Hair follicle dermal papilla cell (primary cell): ENCODE measurements at places on chromosomes 13 and 19. TPM values are rescaled to one million over a fixed set of nuclear protein-coding genes. Genes with fewer than 3 reads are reported as not detected.

DMWD gene
- 67.4 and 90.9 TPM in 2 replicates for total RNA-seq

ZNF208 gene
- total RNA-seq: 1.9 and 5.2 TPM in 2 replicates

NKG7 gene
- not detected in 2 replicates for total RNA-seq

ZNF556 gene
- 0.12 TPM in 1 of 2 replicates, not detected in the other for total RNA-seq

TRIP10 gene
- 41.7 and 44.4 TPM in 2 replicates for total RNA-seq

CGB2 gene
- not detected in 2 replicates for total RNA-seq

PSG7 gene
- 0.16 TPM in 1 of 2 replicates, not detected in the other for total RNA-seq

COX7A1 gene
- total RNA-seq: 13.3 and 14.1 TPM in 2 replicates

SLC25A41 gene
- total RNA-seq: 0.12 and 0.16 TPM in 2 replicates

MEDAG gene
- 1.8 and 4.5 TPM in 2 replicates for total RNA-seq

FBN3 gene
- total RNA-seq: not detected in 2 replicates

CEACAM19 gene
- 0.49 and 1.3 TPM in 2 replicates for total RNA-seq

CACNG7 gene
- not detected in 2 replicates for total RNA-seq

SLC1A5 gene
- 250 and 297 TPM in 2 replicates for total RNA-seq

RUBCNL gene
- 3.9 and 7.0 TPM in 2 replicates for total RNA-seq

CTXN1 gene
- total RNA-seq: 0.61 and 1.9 TPM in 2 replicates

ZNF492 gene
- 0.16 and 0.24 TPM in 2 replicates for total RNA-seq

LYL1 gene
- 0.36 and 0.81 TPM in 2 replicates for total RNA-seq

NLRP4 gene
- total RNA-seq: not detected in 2 replicates

SYNE4 gene
- not detected in 2 replicates for total RNA-seq

SIGLEC5 gene
- total RNA-seq: not detected in 2 replicates

SLC1A6 gene
- total RNA-seq: not detected in 2 replicates

MTUS2 gene
- 5.5 and 7.4 TPM in 2 replicates for total RNA-seq

LILRA1 gene
- total RNA-seq: not detected in 2 replicates

ACP7 gene
- 0.36 and 1.1 TPM in 2 replicates for total RNA-seq

SHFL gene
- total RNA-seq: 36.5 and 36.8 TPM in 2 replicates

BCAM gene
- total RNA-seq: 1.6 and 3.6 TPM in 2 replicates

DMKN gene
- 5.2 and 9.2 TPM in 2 replicates for total RNA-seq

LILRB2 gene
- not detected in 2 replicates for total RNA-seq

ODAD3 gene
- 0.32 and 0.36 TPM in 2 replicates for total RNA-seq

FLT3LG gene
- 12.1 and 12.7 TPM in 2 replicates for total RNA-seq

CEACAM3 gene
- not detected in 2 replicates for total RNA-seq

DACH1 gene
- total RNA-seq: not detected in 2 replicates
